ENCODE measurements at places on chromosomes 12 and 14.

DNA sequence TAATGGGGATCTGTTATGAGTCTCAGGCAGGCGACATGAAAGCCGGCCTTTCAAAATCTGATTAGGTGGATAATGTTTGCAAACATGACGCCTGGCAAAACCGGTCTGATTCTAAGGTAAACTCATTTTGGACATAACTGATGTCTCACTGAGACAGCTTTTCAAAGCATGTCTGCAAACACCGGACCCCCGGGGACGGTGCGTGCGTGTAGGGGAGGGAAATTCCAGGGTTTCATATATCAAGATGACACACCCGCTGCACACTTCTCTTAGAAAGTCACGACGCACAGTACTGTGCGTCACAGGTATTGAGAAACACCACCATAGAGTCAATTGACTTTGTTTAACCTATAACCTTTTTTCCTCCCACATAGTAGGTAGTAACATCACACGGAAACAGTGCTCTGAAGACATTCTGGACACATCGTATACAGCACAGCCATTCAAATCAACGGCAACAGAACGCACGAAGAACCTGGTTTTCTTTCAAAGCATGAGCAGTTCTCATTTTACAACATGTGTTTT is 43.9 kb upstream of the TESC start:
- DNase-seq, result no peak

DNA sequence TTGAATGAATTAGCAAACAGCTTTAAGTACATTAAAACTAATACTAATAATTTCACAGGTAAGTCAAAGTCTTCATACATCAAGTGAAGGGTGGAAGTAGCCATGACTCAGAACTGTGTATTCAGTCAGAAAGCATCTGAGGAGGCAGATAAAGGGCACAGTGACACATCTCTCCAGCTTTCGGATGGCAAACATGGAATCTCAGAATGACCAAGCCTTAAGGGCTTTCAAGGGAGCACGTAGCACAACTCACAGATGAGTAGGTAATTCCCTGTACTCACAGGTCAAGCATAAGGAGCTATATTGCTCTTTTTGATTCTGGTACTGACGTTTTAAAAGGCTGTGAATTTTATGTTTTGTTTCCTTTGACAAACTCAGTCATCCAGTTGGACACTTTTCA is 56.0 kb downstream of the MDGA2 start:
- DNase-seq, result no peak

DNA sequence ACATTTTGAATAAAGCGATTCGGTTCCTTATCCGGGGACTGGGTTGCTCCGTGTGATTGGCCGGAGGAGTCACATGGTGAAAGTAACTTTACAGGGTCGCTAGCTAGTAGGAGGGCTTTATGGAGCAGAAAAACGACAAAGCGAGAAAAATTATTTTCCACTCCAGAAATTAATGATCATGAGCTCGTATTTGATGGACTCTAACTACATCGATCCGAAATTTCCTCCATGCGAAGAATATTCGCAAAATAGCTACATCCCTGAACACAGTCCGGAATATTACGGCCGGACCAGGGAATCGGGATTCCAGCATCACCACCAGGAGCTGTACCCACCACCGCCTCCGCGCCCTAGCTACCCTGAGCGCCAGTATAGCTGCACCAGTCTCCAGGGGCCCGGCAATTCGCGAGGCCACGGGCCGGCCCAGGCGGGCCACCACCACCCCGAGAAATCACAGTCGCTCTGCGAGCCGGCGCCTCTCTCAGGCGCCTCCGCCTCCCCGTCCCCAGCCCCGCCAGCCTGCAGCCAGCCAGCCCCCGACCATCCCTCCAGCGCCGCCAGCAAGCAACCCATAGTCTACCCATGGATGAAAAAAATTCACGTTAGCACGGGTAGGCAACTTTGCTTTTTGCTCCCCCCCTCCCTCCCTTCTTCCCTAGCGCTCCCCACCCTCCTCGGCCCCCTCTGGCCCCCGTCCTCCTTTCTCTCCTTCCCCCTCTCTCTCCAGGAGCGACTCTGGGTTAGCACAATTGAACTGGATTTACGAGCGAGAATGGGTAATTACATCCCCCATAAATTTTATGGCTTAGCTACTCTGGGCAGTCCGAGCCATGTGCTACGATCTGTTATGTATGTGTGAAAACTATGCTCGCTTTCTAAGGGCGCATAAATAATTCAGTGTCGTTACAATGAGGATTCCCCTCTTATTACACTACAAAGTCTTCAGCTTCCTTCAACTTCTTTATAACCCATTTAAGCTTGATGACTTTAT is at the start of gene HOXC4:
Gene HOXC4, plus strand, starts transcription at position 85 of the 991 bp plus-strand sequence. Its CDS starts 88 bp downstream, at position 173.
- no peak for DNase-seq

GRCh38 chr14:77267937-77268699 is 2.9 kb downstream of the NGB start:
- DNase-seq, result peak; percentile 55

- peak; percentile 91 for DNase-seq
Measured at GRCh38 chr14:70735043-70735442, 74.3 kb downstream of the MAP3K9 start.

DNA sequence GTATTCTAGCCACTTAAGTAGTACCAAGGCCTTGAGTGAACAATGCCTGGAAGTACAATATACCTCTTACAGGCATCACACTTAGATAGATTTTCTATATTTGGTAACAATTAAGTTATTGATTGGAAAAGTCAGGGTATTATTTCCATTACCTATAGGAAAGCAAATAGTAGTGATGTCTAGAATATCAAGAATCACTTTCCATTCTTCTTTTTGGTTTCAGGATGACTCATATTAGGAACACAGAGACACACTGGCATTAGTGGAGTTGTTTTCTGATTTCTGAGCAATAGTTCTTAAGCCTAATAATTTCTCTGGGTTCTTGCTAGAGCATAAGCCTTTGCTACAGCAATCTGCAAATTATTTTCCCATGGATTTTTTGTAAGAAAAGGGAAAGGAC is 1640.0 kb upstream of the SEL1L start:
- no peak for DNase-seq

DNA sequence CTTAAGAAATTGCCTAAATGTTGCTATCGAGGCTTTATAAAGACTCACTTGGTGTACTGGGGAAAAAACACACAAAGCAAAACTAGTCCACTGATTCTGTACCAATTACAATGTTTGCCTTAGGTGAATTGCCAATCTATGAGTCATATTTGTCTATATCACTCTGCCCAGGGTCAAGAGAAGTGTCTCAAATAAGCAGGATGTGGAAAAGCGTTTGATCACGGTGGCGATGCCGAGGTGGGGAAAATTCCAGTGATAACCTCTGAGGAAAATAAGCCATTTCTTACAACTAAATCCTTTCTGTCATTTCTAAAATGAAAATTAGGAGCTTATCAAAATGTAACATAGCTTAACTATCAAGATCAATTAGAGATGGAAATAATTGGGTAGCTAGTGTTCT is 148.6 kb upstream of the DIO3 start:
- no peak for DNase-seq

DNA sequence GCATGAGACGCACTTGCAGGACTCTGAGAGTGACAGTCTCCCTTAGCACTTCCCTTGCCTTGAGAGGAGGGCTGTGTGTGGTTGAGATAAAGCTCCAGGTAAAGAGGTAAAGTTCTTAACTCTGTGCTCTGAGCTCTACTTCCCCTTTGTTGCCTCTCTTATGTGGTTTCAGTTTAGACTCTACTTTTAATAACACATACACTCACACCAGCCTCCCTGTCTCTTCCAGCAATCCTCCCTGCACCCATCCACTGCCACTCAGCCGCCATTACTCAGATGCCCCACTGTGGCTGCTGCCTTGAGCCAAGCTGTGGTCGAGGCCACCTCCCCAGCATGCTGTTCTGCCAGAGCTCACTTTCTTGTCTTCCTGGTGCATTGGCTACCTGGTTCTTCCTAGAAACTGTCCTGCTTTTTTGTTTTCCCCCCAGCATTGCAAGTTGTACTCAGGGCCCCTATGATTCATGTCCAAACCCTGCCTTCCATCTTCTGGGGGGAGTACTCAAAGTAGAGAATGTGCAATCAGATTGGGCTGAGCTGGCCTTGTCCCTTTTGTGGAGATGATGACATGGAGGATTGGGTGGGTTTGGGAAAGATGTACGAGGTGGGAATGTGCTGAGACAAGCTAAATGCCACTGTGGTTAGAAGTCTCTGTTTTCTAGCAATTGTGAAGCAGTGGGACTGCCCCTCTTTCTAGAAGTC is 115.5 kb upstream of the PARP11 start:
- DNase-seq, result no peak

- DNase-seq, result no peak
Measured at GRCh38 chr12:32353540-32353939, 45.8 kb upstream of the FGD4 start.

DNA sequence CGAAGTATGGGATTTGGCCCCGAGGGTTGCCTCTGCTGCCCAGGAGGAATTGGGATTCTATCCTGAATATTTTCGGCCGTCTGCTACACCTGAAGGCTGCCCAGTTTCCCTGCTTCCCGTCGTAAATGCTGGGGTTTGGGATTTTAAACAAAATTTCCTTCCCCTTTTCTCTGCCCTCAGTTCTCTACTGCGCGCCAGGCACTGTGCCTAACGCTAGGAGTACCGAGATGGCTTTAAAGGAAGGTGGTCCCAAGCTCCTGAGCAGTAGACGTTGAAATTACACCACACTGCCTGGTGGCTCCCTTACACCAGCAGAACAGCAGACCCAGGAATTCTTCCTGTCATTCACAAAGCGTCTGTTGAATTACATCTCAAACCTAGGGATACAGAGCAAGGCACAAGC is 566 bp upstream of the PRDM4 start:
- DNase-seq, result no peak

DNA sequence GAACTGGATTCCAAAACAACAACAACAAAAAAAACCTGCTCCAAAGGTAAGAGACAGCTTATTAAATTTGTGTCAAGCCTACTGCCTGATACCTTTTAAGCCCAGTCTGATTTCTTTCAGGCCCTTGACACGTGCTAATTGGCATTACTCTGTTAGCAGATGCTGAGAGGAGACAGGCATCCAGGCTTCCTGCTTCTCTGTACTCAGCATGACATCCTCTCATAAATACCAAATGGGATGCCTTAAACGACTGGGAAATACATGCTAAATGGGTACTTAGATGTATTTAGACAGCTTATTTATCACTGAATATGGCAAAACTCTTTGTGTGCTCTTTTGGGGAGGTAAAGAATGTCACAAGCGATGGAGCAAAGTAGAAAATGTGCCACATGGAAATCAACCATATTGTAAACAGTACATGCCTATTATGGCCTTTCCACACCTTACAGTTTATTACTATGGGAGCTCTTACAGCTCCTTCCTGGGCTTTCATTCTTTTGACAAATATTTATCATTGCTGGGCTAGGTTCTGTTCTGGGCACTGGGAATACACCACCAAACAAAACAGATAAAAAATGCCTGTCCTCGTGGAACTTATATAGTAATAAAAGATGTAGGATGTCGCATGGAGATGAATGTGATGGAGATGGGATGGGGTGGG is 11.5 kb upstream of the PCED1B start:
- no peak for DNase-seq

GRCh38 chr14:39681782-39682399 is 249.7 kb upstream of the FBXO33 start:
- DNase-seq, result no peak

DNA sequence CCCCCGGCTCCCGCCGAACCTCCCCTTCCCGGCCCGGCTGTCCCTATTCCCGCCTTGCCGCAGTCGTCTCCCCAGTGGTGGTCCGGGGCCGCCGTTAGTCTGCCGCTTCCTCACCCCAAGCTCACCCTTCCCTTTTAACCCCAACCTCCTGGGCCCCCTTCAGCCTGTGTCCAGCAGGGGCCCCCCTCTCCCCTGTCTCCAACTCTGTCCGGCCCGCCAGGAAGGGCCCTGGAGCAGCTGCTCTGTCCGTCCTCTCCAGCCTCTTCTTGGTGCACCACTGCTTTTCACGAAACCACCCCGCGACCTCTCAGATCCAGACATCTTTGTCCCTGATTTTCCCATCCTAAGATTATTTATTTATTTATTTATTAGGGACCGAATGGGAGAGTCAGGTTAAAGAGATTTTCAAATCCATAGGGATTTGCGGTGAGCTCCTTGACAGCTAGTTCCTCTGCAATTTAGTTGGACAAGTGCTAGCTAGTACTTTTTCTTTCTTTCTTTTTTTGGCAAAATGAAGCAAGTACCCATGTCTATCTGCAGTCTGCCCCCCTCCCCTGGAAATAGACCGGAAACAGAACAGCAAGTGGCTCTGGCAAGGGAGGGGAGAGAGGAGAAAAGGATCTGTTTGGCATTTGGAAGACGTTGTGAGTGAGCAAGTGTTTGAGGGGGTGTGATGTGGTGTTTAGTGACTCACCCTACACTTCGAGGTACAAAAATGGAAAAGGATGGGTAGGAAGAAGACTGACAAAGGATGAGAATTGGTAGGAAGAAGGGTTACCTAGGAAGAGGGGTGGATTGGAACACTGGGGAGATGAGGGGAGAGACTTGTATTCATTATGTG is 632 bp downstream of the UBR7 start:
- DNase-seq, result no peak

DNA sequence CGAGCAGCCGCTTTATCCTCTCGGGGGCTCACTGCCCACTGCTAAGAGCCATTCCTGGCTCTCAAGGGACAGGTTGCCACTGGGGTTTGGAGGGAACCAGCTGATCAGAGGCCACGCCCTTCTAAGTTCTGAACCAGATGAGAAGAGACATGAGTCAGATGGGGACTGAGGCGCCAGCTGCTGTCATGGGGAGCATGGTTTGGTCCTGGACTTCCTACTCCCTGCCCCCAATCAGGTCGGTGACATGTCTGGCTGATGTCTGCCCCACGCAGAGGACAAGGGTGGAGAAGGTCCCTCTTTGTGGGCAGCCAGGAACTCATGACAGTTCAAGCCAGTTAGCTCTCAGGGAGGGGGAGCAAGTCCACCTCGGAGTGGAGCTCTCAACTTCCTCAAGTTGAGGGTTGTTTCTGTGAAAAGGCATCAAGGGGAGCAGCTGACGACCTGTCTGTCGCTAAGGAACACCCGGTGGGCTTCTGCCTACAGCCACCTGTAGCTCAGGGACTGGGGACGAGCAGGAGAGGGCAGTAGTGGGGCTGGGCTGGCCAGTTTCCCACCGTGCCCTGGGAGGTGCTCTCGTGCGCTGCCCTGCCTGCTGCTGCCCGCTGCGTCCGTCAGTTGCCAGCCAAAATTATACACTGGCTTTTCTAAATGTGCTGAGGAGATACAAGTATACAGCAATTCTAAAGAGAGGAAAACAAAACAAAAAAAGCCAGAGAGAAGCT is 20.5 kb downstream of the PSMC1 start:
- no peak for DNase-seq

DNA sequence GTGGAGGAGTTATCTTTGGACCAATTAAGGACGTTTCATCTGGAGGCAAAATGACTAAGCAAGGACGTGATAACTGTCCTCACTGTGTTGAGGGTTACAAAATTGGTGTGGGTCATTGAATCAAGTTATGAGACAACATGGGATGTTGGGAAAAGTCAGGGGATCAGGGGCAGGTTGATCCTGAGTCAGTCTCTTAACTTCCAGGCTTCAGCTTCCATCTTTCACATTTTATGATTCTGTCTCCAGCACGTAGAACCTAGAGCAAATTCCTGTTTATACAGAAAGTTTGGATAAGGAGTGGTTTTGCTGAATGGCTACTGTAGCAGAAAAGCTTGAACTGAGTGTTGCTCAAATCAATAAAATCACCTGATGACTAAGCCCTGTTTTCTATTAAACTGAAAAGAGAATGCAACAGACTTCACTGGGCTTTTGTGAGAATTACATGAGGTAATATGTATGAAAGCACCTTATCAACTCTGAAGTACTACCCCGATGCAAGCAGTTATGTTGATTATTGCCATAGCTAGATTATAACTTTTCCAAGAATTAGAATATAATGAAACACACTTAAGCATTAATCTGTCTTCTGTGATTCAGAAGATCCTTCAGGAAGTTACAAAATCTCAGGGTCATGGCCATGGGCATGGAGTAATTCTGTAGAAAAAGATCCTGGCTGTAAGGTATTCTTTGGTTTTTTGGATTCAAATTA is 184.8 kb downstream of the ETV6 start:
- DNase-seq, result no peak
